Karpas-422 (cell line): ENCODE measurements at places on chromosomes 5 and 9. TPM values are rescaled to one million over a fixed set of nuclear protein-coding genes. Genes with fewer than 3 reads are reported as not detected.
A peak's percentile ranks its signal among the peaks of the same experiment; 100 is the strongest.

DNA sequence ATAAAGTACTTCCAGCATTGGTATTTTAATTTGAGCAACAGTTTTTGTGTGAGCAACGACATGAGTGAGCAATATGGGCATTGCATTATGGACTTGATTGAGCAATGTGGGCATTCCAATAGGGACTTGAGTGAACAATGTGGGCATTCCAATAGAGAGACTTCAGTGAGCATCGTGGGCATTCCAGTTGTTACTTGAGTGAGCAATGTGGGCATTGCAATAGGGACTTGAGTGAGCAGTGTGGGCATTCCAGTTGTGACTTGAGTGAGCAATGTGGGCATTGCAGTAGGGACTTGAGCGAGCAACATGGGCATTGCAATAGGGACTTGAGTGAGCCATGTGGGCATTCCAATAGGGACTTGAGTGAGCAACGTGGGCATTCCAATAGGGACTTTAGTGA is 52.2 kb downstream of the ZCCHC7 start:
- 0 out of 2 replicates have a peak overlapping the region, but pooled peaks have one; percentile 22 for H3K27ac ChIP-seq
- DNase-seq = no peak
- peaks cover 6% of the 10 kb centered on the region for H3K4me1 ChIP-seq
- H3K36me3 ChIP-seq = peaks cover 28% of the 10 kb centered on the region
- no peaks in the 10 kb centered on the region for H3K27me3 ChIP-seq

The STPG3 gene
- total RNA-seq = 0.61 and 0.86 TPM in 2 replicates

- 0 out of 2 replicates have a peak overlapping the region, but pooled peaks have one; percentile 37 for H3K4me3 ChIP-seq
- H3K36me3 ChIP-seq = no peaks in the 10 kb centered on the region
- H3K27ac ChIP-seq = peak overlapping the region; percentile 77
- no peak for DNase-seq
These were observed 255.5 kb downstream of the TRIM32 start for GRCh38 chr9:116942593-116943061.

GRCh38 chr5:66362687-66363086 is 218.6 kb downstream of the SREK1 start:
- no peak overlapping the region for H3K4me3 ChIP-seq
- DNase-seq = no peak
- H3K27ac ChIP-seq = no peak overlapping the region

DNA sequence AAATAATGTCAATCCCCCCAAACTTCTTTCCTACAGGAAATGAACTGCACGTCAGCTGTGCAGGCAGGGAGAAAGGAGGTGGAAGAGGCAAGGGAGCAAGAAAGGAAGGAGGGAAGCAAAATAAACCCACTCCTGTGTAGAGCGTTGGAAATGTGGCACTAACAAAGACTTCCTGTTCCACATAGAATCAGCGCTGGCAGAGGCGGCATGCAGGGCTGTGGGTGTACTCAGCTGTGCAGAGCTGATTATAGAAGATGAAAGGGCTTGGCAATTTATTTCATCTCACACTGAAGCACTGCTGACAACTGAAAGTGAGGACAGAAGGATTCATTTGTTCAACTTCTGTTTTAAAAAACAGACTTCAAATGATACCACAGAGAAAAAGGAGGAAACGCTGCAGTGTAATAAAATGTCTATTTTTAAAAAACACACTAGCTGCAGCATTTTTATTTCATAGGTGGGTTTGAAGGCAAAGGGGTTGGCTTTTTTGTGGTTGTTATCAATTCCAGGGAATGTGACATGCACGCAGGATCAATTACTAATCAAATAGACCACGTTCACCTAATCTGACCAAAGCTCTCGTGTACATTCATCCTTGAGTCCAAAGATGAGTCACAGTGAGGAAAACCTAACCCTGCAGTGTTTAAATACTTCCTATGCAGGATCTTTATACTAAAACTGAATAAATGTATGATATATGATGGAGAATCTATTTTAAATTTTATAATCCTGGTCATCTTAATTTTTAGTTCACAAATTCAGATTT is 583.5 kb downstream of the ZNF608 start:
- no peak overlapping the region for H3K4me3 ChIP-seq
- no peak overlapping the region for H3K27ac ChIP-seq
- H3K4me1 ChIP-seq = no peaks in the 10 kb centered on the region
- H3K36me3 ChIP-seq = no peaks in the 10 kb centered on the region

GRCh38 chr5:127967983-127968592 is 115.5 kb upstream of the SLC12A2 start:
- no peaks in the 10 kb centered on the region for H3K27me3 ChIP-seq
- H3K36me3 ChIP-seq = peaks cover 8% of the 10 kb centered on the region; the same call in 1 of the 2 replicates
- DNase-seq = no peak
- no peak overlapping the region for H3K4me3 ChIP-seq
- no peak overlapping the region for H3K27ac ChIP-seq
- peaks cover 6% of the 10 kb centered on the region for H3K4me1 ChIP-seq

DNA sequence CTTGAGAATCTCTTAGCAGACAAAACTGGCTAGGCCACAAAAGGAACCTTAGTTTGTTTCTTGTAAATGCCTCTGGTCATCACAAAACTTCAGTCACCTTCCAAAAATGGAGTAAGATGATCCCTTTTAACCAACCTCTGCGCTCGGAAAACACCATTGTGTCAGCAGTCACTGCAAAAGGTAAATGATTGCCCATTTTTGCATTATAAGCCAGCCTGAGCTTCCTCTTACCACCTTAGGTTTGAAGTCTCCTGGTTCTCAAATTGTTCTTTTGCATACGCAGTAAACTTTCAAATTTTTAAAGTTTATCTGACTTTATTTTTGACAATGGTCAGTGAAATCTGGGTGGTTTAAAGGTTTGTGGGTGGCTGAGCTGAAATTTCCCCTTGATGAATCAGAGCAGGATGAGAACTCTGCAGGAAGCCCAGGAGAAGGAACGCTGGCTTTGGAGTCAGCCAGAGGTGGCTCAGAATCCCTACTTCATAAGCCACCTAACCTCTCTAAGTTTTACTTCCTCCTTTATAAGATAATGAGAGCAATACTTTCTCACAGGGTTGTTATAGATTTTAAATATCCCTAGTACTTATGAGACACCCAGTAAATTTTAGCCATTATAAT is 131.4 kb downstream of the MED10 start:
- no peak overlapping the region for H3K4me3 ChIP-seq
- no peaks in the 10 kb centered on the region for H3K36me3 ChIP-seq
- no peaks in the 10 kb centered on the region for H3K27me3 ChIP-seq
- no peak for DNase-seq

GRCh38 chr5:142537938-142538337 is 148.0 kb downstream of the FGF1 start:
- H3K27me3 ChIP-seq = no peaks in the 10 kb centered on the region
- H3K36me3 ChIP-seq = no peaks in the 10 kb centered on the region

DNA sequence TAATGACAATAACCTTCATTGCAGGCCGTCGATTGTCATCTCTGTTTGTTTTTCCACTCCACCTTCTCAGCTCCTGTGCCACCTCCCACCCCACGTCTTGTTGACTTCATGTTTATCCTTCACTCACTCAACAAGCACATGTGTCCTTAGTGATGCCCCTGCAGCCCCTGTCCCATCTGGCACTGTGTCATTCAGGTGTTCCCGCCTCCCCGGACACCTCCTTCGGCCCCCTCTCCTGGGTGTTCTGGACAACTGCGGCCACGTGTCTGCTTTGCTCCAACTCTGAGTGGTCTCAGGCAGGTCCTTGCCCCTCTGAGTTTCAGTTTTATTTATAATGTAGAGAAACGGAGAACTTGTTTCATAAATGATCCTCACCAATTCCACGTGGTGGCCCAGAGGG is 91.0 kb upstream of the COL5A1 start:
- DNase-seq = no peak
- no peaks in the 10 kb centered on the region for H3K36me3 ChIP-seq
- H3K4me3 ChIP-seq = no peak overlapping the region
- no peak overlapping the region for H3K27ac ChIP-seq
- H3K4me1 ChIP-seq = no peaks in the 10 kb centered on the region

The SECISBP2 gene
- total RNA-seq = 49.9 and 74.1 TPM in 2 replicates

- H3K27ac ChIP-seq = no peak within 1 kb of the TSS
- peak; percentile 68 for DNase-seq
- H3K4me3 ChIP-seq = no peak within 1 kb of the TSS
- H3K27me3 ChIP-seq = no peaks in the 10 kb centered on the region
- no peaks in the 10 kb centered on the region for H3K4me1 ChIP-seq
- no peaks in the 10 kb centered on the region for H3K36me3 ChIP-seq
These were observed at the start of gene GLRA1 for GRCh38 chr5:151924564-151925301. GLRA1 (minus strand) TSS chr5:151924851; CDS start chr5:151924549, 302 bp downstream.

- no peaks in the 10 kb centered on the region for H3K27me3 ChIP-seq
- H3K27ac ChIP-seq = no peak overlapping the region
- no peak overlapping the region for H3K4me3 ChIP-seq
- H3K4me1 ChIP-seq = peaks cover 17% of the 10 kb centered on the region
These were observed 8.6 kb downstream of the ADAM19 start for GRCh38 chr5:157566902-157567489.

The HMGCR gene
- total RNA-seq = 172 and 178 TPM in 2 replicates

- no peak for DNase-seq
- no peak overlapping the region for H3K27ac ChIP-seq
- H3K36me3 ChIP-seq = no peaks in the 10 kb centered on the region
- no peak overlapping the region for H3K4me3 ChIP-seq
- no peaks in the 10 kb centered on the region for H3K4me1 ChIP-seq
These were observed 37.4 kb downstream of the LHFPL2 start for GRCh38 chr5:78611126-78611605.

GRCh38 chr9:134399435-134400056 is 73.3 kb downstream of the RXRA start:
- no peak overlapping the region for H3K4me3 ChIP-seq
- no peaks in the 10 kb centered on the region for H3K27me3 ChIP-seq
- H3K4me1 ChIP-seq = peaks cover 12% of the 10 kb centered on the region
- DNase-seq = peak; percentile 61
- H3K27ac ChIP-seq = no peak overlapping the region

DNA sequence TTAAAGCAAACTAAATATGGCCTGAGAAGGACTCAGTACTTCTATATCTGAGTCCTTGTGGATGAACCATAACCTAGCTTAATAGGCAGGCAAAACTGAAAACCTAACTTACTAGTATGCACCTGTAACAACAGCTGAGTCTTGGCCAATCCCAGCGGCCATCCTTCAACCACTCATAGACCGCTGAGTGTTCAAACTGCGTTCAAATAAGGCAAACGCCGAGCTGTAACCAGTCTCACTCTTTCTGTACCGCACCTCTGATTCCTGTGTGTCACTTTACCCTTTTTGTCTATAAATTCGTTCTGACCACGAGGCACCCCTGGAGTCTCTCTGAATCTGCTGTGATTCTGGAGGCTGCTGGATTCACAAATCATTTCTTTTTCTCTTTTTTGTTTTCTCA is 170.5 kb downstream of the COL23A1 start:
- H3K36me3 ChIP-seq = no peaks in the 10 kb centered on the region
- no peak overlapping the region for H3K27ac ChIP-seq
- H3K4me3 ChIP-seq = no peak overlapping the region
- H3K4me1 ChIP-seq = no peaks in the 10 kb centered on the region

GRCh38 chr9:6782981-6783380 is 25.2 kb downstream of the KDM4C start:
- no peaks in the 10 kb centered on the region for H3K36me3 ChIP-seq
- DNase-seq = no peak

- no peaks in the 10 kb centered on the region for H3K36me3 ChIP-seq
- DNase-seq = no peak
- no peak overlapping the region for H3K4me3 ChIP-seq
- H3K27ac ChIP-seq = no peak overlapping the region
- H3K27me3 ChIP-seq = 0 out of 2 replicates have a peak, but pooled peaks cover 1% of the 10 kb centered on the region
These were observed 198.7 kb upstream of the C9orf72 start for GRCh38 chr9:27771803-27772545.

DNA sequence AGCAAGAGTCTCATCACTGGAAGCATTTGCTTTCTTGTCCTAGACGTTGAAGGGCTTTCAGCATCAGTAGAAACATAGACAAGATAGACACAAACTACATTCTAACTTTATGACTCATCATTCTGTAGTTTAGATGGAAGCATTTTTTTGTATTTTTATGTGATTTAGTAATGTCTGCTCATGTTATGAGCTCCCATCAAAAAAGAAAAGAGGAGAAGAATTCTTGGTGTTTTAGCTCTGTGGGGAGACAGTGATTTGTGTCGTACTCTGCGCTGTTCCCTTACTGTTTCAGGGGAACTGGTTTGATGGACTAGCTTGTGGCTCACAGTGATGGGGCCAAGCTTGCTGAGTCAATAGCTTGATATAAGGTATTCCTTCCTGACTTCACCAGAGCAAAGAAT is 159.2 kb upstream of the WWC1 start:
- H3K4me3 ChIP-seq = no peak overlapping the region
- no peaks in the 10 kb centered on the region for H3K27me3 ChIP-seq
- no peaks in the 10 kb centered on the region for H3K36me3 ChIP-seq

GRCh38 chr5:36739751-36740221 is 133.4 kb downstream of the SLC1A3 start:
- no peak overlapping the region for H3K27ac ChIP-seq
- DNase-seq = peak; percentile 90
- H3K4me3 ChIP-seq = no peak overlapping the region
- H3K27me3 ChIP-seq = no peaks in the 10 kb centered on the region

GRCh38 chr5:165003283-165003682 is 1497.9 kb downstream of the MAT2B start:
- H3K4me1 ChIP-seq = no peaks in the 10 kb centered on the region
- H3K36me3 ChIP-seq = no peaks in the 10 kb centered on the region
- no peak overlapping the region for H3K4me3 ChIP-seq
- no peak overlapping the region for H3K27ac ChIP-seq
- no peaks in the 10 kb centered on the region for H3K27me3 ChIP-seq
- no peak for DNase-seq

DNA sequence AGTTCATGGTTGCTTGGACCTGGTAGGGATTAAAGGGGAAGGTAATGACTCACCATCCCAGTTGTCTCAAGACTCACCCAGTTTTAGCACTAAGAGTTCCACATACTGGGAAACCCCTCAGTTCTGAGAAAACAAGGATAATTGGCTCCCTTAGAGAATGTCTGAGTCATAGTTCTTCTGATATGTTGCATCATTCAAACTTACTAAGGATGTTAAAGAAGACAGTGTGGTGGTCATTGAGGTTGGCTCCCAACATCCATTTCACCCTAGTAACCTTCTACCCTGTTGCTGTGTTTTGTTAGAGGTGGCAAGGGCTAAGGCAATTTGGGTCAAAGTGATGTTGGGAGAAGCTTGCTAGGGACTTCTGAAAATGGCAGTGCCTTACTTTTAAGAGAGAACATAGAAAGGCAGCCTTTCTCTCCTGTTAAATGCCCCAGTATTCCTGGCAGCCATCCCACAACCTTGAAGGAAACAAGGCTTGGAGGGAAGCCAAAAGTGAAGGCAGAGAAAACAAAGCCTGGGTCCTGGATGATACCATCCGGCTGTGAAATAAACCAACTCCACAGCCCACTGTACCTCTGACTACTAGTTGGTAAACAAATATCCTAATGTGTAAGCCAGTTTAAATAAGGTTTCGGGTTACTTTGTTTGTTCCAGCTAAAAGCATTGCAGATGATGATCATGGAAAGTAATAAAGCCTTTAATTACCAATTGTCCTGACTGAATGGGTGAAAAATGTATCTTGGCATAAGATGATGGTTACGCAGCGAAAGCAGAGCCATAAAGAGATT is 80.4 kb upstream of the ADAMTSL1 start:
- H3K4me1 ChIP-seq = no peaks in the 10 kb centered on the region
- no peak overlapping the region for H3K4me3 ChIP-seq
- no peak for DNase-seq
